ENCODE measurements at places on chromosomes 5 and 9. TPM values are rescaled to one million over a fixed set of nuclear protein-coding genes. Genes with fewer than 3 reads are reported as not detected.

- DNase-seq: no peak
These were observed 543 bp upstream of the DNM1 start for GRCh38 chr9:128202648-128203023.

Gene SCGB3A2
- not detected for total RNA-seq

DNA sequence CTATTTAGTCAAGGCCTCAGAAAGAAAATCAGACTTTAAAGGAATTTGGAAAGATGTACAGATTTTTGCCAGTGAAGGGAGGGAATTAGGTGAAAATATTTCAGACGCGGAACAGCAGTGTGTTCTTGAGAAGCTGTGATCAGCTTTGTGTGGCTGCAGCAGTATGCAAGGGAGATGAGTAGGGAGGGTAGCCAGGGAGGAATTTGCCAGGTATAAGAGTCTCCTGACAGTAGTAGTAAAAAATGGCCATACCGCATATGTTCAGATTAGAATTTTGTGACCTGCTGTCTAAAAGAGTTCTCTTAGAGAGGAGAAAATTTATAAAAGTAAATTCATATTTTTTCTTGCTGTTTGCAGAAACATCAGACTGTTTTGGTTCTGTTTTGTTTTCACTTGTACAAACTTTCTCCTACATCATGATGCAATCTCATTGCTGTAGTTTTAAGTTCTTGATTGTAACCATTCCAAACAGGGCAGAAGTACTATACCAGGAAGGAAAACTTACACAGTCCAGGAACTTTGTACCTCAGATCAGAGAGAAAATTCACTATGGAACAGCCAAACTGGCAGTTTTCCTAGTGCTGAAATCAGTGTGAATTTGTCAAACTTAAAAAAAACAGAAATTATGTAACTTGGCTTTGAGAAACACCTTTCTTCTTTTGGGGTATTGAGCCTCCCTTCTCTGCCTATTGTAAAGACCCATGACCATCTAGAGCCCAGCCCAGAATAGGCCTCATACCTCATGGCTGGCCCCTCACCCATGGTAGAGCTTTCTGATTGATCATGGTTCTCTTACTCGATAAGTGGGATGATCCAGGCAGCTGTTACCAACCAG lies 78.4 kb upstream of the NR3C1 start:
- DNase-seq: no peak

Gene SPINK13
- total RNA-seq: not detected

Gene ENTPD8
- not detected for total RNA-seq

DNA sequence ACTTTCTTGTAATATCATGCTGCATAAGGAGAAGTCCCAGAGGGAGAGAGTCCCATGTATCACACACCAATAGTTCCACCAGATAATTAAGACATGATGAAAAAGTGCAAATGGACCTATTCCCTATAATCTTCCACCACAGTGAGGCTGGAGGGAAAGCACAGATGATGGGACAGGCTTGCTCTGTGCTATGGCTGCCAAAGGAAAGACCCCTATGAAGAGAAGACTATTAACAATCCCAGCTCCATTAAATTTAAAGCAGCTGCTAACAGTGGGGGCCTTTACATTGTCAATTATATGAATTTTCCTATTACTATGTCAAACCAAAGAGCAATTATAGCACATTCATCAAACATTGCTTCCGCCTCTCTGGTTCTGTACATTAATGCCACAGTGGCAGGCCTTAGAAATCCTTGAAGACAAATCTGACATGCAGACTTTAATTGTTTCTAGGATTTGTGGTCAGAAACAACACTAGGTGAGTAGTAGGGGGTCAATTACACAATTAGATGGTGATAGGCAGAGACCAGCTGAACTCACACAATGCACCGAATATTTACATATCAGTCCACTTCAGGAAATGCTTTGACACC lies 551.3 kb downstream of the TLE1 start:
- no peak for DNase-seq

DNA sequence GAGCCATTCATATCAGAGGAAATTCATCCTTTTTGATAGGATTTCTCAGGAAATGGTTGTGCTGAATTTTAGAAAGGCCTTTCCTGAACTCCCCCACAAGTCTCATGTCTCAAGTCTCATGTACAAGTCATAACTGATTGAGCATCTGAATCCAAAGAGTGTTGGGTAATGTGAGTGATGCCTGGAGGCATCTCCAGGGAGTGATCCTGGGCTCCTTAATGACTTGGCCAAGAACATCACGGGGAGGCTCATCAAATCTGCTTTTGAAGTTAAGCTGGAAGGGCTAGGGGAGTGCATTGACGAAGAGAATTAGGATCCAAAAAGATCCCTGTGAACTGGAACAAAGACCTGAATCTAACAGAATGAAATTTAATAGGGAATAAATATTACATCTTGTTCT lies 79.2 kb downstream of the MAST4 start:
- DNase-seq: no peak

Gene KIAA1958
- 0.07 TPM for total RNA-seq

GRCh38 chr9:118985851-118986250 lies 383.4 kb downstream of the BRINP1 start:
- DNase-seq: no peak

GRCh38 chr5:96180684-96181435 lies 219.2 kb upstream of the ELL2 start:
- DNase-seq: no peak

DNA sequence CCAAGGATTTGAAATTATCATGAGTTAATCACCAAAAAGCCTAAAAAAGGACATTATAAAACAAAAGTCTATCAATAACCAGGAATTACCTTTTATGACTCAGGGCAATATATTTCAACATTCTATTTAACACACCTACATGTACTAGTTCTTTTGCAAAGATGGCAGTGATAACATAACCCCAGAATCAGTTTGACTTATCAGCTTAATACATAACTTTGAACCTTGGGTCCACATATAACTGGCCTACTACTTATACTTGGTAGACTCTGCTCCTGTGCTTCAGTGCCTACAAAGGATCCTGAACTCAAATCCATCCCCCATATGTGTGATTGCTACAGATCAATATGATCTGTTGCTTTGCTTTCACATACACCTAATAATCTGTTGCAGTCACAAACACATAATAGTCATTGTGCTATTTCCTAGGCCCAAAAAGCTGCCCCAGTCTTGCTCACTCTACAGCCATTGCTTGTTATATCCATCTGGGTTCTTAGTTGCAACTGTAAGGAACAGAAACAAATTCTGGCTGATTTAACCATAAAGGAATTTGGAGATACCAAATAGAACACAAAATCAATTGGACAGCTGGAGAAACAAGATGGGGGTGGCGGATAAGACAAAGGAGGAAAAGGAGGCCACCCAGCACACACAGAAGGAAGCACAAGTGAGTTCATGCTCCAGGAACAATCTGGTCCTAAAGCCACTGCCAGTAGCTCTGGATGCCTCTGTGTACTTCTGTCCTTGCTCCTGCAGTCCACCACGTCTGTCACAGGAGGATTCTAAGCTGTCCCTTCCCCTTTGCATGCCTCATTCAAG lies 25.5 kb downstream of the DEPDC1B start:
- no peak for DNase-seq
